GM13977 (cell line): ENCODE measurements at places on chromosomes 11 and 22.
A peak's percentile ranks its signal among the peaks of the same experiment; 100 is the strongest.

DNA sequence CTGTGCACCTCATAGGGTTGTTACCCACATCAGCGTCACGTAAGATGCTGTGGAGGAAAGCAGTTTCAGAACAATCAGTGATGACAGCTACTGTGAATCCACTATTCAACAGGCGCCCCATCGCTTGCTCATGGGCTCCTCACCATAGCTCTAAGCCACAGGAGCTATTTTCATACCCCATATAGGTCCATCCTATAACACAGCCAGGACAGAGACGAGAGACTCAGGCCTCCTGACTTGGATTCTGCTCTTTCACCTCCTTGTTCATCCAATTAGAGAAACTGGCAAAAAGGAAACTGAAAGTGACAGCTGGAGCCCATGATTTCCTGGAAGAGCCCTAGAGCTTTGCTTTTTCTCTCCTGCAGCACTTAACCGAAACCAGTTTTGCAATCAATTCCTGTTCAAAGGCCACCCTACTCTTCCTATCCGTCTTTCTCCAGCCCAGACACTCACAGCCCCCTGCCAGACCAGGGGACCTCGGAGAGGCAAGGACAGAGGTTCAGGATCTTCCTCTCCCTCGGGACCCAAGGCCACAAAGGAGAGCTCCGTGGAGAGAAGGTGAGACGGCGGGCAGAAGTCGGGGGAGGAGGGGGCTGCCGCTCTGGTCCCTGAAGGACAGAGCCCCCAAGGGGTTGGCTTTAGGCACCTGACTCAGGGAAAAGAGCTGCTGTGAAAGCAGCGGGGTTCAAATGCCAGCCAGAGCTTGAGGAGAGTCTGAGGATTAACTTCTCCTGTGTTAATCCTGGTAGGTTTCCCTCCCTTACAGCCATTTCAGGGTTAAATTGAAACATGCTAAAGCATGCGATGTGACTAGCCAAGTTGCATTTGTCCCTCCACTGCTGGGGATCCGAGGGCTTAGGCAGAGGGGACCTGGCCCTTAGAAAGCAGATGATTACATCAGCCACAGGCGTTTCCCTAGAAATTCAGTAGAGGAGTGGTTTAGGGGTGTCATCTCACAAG is at the start of gene APOL6:
TSS of gene APOL6 (plus strand) at position 381 of the 960 bp plus-strand sequence. CDS start 7,980 bp downstream, outside the sequence.
- peak; percentile 57 for DNase-seq

- DNase-seq: no peak
Observed at GRCh38 chr11:124942466-124943253, 6.8 kb upstream of the HEPACAM start.

GRCh38 chr22:38141217-38141973 is 30.9 kb upstream of the BAIAP2L2 start:
- DNase-seq: no peak

- no peak for DNase-seq
Observed at GRCh38 chr11:95444309-95445241, 213.6 kb upstream of the SESN3 start.

DNA sequence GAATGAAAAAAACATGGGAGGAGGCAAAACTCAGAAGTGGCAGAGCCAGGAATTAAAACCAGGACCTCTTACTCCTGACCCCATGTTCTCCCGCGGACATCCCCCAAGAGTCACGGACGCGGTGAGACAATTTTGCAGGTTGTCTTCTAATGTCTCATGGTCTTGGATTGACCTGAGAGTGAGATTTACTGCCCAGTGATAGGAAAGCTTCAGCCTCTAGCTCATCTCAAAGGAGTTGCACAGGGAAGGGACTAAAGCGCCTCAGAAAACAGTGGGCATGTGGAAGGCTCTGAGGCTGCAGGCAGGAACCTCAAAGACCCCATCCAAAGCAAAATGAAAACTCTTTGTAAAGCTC is 197.4 kb downstream of the ADAMTS15 start:
- DNase-seq: no peak
